ENCODE measurements at places on chromosomes 5 and 9. TPM values are rescaled to one million over a fixed set of nuclear protein-coding genes. Genes with fewer than 3 reads are reported as not detected.

DNA sequence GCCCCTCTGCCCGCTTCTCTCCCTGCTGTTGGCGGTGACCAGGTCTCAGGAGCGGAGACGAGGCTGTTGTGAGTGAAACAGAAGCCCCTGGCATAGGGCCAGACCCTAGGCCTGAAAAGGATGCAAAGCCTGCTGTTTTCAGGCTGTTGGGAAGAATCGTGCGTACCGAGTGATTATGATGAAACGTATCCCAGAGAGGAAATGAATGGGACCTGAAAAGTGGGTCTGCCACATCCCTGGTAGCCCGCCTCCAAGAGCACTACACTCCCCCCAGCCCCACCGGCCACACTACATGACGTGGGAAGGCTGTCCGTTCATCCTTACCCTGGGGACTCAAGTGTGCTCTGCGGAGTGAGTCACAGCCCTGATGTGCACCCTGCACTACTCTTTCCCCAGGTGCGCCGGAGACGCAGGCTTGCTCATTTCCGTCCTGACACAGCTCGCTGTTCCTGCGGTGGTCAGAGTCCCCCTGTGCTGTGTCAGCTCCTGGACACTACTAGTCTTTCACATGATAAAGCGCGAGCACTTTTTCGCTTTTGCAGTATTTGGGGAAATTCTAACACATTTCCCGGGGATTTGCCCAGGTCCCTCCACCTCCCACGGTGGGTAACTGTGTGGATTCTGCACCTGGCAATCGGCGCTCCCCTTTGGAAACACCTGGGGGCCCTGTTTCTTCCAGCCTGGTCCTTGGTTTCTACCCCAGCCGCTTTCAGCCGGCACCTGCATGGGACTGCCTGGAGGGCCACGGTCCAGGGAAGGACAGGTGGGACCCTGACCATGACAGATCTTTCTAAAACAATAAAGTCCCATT lies 91.5 kb downstream of the ANKRD33B start:
- no peak for DNase-seq

GRCh38 chr5:851553-851952 lies 767 bp upstream of the ZDHHC11 start:
- no peak for DNase-seq

GRCh38 chr5:77846422-77847128 lies 70.4 kb upstream of the TBCA start:
- no peak for DNase-seq

Gene DMRT3
- not detected for total RNA-seq

DNA sequence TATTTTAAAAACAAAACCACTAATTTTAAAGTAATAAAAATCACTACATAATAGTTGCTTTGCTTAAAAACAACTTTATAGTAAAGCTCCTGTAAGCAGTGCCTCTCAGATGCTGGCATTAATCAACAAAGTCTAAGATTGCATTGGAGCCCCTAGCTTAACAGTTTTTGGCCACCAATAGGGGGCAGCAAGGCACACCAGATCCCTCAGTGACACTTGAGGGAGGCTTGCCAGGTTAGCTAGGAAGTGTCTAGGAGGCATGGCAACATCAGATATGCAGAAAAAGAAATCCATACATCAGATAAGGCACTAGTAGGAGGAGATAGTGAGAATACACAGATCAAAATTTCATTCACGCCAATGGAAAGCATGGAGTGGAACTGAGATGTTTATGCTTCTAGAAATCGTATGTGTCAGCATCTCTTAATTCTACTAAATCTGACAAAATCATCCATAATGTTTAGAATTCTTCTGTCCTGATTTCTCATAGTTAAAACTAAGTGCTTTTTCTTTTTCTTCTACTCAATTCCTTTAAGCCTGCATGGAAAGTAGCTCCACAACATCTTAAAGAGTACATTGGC lies 73.6 kb upstream of the PAM start:
- peak; percentile 84 for DNase-seq

DNA sequence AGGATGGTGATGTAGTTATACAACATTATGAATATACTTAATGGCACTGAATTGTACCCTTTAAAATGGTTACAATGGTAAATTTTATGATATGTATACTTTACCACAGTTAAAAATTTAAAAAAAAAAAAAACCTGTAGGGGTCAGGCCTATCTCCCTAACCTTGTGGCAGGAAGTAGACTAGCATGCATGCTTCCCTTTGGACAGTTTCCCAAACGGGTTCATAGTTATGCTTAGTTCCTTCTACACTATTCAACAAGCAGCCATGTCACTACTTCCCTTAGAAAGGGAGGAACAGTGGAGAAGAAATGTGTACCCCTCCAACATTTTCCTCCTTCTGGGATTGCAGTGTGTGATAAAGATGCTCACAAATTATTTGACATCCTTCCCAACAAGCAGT lies 32.5 kb downstream of the IDNK start:
- no peak for DNase-seq

Gene SLC25A2
- not detected for total RNA-seq

Gene ANKRD31
- not detected for total RNA-seq

GRCh38 chr5:177429248-177430040 lies 3.0 kb downstream of the GRK6 start:
- DNase-seq: no peak

- no peak for DNase-seq
These were observed 187.4 kb downstream of the ERCC6L2 start for GRCh38 chr9:96062854-96063253.

Gene HTR1A
- not detected for total RNA-seq

GRCh38 chr9:81171689-81172088 lies 517.7 kb downstream of the TLE1 start:
- no peak for DNase-seq

Gene NR4A3
- total RNA-seq: 1.4 TPM

DNA sequence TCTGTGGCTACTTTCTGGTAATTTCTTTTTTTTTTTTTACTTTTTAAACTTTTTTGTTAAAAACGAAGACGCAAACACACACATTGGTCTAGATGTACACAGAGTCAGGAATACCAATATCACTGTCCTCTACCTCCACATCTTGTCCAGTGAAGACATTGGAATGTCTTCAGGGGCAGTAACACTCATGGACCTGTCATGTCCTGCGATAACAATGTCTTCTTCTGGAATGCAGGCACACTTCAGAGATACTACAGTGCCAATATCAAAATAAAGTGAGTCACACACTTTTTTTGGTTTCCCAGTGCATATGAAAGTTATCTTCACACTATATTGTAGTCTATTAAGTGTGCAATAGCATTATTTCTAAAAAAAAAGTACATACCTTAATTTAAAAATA lies 175.9 kb downstream of the ARRDC3 start:
- DNase-seq: peak; percentile 50

DNA sequence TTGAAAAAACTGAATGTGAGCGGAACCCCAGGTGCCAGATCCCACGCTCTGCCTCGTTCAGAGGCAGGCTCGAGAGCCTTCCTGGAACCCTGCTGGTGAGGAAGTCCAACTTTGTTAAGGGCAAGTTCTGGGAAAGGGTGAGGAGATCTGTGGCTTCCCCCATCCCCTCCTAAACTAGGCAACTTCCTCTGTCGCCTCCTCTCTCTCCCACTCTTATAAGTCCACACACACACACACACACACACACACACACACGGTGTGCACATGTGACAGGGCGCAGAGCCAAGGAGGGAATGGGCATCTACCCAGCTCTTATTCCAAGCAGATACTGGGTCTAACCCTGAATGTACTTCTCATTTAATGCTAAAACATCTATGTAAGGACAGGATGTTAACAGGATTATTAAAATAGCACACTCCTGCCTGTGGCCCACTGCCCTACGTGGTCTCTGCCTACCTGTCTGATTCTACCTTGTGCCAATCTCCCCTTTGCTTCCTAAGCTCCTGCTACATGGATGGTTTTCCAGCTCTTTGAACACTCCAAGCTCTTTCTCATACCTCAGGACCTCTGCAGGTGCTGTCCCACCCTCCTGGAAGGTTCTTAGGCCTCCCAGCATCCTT lies 72.4 kb upstream of the FBXW11 start:
- no peak for DNase-seq

GRCh38 chr5:127568166-127568565 lies 50.7 kb downstream of the PRRC1 start:
- DNase-seq: no peak

- DNase-seq: no peak
These were observed 27.0 kb downstream of the ADGRD2 start for GRCh38 chr9:124477211-124477647.

GRCh38 chr5:108129129-108129528 lies 252.8 kb downstream of the FBXL17 start:
- no peak for DNase-seq

Gene PCDHGB4
- total RNA-seq: 7.6 TPM

Measured in GM23248 (cell line).